ENCODE measurements at places on chromosomes 5 and 9.

GRCh38 chr5:10118150-10118549, 131.5 kb downstream of the ATPSCKMT start:
- no peak for DNase-seq

GRCh38 chr5:143141652-143142051, 261.8 kb downstream of the NR3C1 start:
- DNase-seq = no peak

GRCh38 chr5:91937121-91937520, 554.0 kb upstream of the ARRDC3 start:
- DNase-seq = no peak

- DNase-seq = no peak
Measured at GRCh38 chr9:121508415-121508814, 8.8 kb upstream of the GGTA1 start.

- DNase-seq = no peak
Measured at GRCh38 chr9:95756986-95757385, 118.5 kb upstream of the ERCC6L2 start.

- no peak for DNase-seq
Measured at GRCh38 chr5:135997673-135998335, 31.0 kb upstream of the TGFBI start.

DNA sequence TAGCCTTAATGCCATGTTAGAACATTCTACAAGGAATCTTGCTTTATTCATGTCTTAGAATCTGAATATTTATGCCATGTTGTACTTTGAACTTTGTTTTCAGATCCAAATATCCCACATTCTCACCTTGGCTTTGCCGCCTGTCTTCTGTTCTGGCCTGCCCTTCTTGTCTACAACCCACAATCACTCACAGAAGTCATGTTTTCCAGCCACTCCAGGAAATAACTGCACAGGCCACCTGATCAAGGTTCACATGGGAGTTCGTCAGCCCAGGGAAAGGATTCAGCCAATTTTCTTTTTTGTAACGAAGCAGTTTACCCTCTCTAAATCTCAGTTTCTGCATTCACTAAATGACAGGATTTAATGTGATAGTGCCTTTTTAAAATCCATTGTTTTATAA, 70.5 kb downstream of the JAKMIP2 start:
- no peak for DNase-seq

DNA sequence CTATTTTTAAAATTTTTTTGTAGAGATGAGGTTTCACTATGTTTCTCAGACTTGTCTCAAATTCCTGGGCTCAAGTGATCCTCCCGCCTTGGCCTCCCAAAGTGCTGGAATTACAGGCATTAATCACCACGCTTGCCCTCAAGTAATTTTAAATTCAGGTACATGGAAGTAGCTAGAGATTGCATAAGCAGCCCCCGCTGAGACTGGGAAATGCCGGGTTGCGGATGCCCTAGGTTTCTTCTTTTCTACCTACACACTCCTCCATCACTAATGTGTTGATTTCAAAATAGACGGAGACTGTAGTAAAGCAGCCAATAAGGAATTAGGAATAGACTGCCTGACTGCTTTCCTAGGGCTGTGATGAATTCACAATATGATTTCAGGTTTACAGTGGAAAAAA, 202.4 kb downstream of the FANCC start:
- no peak for DNase-seq

DNA sequence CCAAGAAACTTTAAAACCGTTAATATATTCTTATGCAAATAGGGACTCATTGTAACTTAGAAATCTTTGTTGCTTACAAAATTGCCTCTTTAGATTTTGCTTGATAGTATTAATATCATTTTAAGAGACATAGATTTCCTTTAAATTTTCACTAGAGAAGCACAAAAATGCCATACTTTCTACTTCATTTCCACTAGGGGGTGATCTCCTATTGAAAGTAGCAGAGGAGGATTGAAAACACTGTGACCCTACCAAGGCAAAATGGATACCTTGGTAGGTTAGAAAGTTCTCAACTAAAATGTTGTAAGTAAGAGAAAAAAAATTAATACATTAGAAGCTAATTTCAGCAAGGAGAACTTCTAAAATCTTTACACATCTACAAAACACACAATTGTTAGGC, 204.9 kb downstream of the CHSY3 start:
- peak; percentile 8 for DNase-seq

- peak; percentile 64 for DNase-seq
Measured at GRCh38 chr9:5455181-5455580, 4.8 kb downstream of the CD274 start.

DNA sequence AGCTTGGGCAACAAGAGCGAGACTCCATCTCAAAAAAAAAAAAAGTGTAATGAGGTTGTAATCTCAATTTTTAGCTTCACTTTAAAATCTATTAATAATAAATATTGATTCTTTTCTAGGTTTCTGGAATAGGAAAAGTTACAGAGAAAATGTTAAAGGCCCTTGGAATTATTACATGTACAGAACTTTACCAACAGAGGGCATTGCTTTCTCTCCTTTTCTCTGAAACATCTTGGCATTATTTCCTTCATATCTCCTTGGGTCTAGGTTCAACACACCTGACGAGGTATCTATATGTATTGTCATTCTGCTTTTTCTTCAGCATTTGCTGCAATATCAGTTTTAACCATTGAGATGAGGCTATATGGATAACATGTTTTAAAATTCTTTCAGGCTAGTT, 26.6 kb upstream of the ANKDD1B start:
- DNase-seq = no peak

DNA sequence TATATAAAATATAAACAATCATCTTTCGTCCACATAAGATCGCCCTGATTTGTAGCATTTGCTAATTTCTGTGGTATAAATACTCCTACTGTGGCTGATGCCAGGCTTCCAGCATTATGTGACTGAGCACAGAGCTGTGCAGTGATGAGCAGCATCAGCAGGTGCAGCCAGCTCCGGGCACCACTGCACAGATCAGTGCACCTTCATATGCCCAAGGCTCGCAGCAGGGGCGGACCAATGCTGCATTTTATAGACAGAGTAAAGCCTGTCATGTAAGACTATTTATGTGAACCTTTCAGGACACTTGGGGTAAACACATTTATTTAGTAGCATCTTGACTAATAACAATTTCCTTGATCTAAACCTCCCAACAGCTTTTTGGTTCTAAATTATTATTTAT, 53.1 kb downstream of the LMNB1 start:
- DNase-seq = no peak

- no peak for DNase-seq
Measured at GRCh38 chr9:95496687-95497086, 20.1 kb downstream of the PTCH1 start.

- no peak for DNase-seq
Measured at GRCh38 chr5:141649056-141649688, 2.0 kb downstream of the FCHSD1 start.

All from CD4-positive, alpha-beta T cell treated with Interleukin-4 for 4 hours (primary cell).